ENCODE measurements at places on chromosomes 5 and 9.

GRCh38 chr9:120965344-120966012, 38.9 kb upstream of the TRAF1 start:
- no peak for DNase-seq

GRCh38 chr9:68925175-68925574, 88.7 kb downstream of the PRKACG start:
- no peak for DNase-seq

DNA sequence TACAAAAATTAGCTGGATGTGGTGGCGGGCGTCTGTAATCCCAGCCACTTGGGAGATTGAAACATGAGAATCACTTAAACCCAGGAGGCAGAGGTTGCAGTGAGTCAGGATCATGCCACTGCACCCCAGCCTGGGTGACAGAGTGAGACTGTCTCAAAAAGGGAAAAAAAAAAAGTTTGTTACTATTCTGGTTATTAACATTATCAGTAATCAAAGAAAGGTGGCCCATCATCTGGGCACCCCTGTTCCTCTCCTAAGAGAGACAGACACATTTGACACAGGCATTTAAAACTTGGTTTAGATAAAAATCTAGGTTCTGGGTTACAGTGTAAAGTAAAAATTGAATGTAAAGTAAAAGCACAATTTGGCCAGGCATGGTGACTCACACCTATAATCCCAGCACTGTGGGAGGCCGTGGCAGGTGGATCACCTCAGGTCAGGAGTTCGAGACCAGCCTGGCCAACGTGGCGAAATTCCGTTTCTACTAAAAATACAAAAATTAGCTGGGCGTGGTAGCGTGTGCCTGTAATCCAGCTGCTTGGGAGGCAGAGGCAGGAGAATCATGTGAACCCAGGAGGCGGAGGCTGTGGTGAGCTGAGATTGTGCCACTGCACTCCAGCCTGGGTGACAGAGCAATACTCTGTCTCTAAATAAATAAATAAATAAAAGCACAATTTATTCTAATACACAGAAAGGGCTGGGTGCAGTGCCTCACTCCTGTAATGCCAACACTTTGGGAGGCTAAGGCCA, 16.7 kb upstream of the PHYHD1 start:
- DNase-seq: peak; percentile 27

GRCh38 chr5:19988457-19988856, 457 bp upstream of the CDH18 start:
- no peak for DNase-seq

DNA sequence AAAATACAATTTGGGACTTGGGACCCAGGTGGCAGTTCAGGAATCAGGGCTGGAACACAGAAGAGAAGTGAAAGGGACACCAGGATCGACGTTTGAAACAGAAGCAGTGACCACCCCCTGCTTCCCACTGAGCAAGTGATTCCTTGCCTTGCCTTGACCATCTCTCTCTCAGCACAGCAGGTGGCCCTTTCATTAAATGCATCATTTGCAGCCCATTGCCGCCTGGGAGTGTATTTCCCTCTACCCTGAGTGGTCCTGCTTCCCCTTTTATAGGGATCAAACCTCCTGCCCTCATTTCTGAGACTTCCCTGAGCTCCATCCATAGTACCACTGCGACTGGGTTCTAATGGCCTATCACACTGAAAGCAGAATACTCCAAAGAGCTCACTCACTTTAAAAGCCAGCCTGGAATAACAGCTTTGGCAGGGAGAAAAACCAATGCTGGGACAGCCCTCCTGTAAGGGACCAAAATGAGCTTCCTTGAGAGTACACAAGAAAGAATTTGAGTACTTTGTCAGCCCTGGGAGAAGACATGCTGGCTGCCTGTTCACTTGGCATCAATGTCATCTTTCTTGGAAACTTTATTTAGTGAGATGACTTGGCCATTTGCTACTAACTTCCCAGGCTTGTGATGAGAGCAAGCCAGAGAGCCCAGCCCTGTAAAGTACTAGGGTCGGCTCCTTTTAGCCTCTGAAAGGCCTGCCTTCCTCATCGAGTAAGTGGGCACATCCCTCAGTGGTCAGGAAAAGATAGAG, 149.7 kb downstream of the SLIT3 start:
- no peak for DNase-seq

Measured in CD4-positive, alpha-beta T cell treated with Interleukin-2 at 100 ng/mL for 4 hours (primary cell).